ENCODE measurements at places on chromosomes 13 and 19.

DNA sequence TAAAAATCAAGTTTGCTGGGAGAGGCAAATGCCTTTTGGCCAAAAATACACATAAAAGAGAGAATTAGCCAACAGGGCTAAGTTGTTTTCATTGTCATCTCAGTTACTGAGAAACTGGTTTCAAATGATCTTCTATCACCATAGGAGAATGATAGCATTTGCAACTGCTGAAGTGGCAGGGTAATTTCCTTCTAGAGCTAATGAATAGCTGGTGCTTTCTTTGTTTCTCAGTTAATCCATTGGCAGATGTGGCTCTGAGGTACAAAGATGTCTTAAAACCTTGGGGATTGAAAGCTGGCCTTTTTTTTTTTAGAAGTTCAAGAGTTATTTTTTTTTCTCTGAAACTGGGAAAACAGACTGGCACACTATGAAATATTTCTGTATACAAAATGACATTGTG, 332.7 kb upstream of the KLF12 start:
- DNase-seq: no peak

- peak; percentile 11 for DNase-seq
Measured at GRCh38 chr13:111282997-111283396, 37.4 kb upstream of the TEX29 start.

DNA sequence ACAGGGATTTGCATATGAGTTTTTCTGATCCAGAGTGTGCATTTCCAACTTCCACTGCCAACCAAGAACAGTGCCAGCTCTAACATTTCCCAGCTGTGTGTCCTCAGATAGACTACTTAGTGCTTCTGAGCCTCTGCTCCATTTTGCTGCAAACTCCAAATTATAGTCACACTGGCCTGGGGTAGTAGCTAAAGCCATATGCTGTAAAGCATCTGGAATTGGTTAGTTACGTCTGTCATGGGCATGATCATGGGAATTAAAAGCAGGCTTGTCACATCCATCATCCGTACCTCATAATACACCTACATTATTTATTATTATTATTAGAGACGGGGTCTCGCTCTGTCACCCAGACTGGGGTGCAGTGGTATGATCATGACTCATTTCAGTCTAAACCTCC, 7.1 kb downstream of the ELAVL3 start:
- no peak for DNase-seq

DNA sequence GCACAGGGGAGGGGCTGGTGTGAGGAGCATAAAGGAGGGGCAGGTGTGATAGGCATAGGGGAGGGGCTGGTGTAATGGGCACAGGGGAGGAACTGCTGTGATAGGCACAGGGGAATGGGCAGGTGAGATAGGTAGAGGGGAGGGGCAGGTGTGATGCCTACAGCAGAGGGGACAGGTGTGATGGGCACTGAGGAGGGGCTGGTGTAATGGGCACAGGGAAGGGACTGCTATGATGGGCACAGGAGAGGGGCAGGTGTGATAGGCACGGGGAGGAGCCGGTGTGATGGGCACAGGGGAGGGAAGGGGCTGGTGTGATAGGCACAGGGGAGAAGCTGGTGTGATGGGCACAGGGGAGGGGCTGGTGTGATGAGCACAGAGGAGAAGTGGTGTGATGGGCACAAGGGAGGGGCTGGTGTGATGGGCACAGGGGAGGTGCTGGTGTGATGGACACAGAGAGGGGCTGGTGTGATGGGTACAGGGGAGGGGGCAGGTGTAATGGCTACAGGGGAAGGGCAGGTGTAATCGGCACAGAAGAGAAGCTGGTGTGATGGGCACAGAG, 39.5 kb upstream of the POP4 start:
- DNase-seq: no peak

DNA sequence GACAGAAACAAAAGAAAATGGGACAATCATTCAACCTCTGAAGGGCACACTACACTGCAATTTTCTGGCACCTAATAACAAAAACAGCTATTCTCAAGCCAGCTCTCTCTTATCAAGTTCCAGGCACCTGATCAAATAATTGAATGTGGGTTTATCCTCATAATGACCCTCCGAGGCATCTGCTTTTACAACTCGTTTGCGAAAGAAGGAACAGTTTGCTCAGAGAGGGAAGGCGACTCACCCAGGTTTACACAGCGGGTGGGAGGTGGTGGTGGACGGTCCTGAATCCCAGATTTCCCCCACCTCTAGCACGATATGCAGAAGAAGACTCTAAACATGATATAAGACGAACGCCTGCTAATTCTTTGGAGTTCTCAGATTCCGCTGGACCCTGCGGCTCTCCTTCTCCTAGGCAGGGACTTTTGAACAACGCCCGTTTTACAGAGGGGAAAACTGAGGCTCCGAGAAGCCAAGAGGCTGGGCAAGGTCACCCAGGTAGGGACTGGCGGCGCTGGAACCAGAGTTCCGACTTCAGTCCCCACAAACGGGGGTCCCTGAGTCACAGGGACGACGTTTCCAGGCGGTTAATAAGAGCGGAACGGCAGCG, 641 bp downstream of the SGTA start:
- no peak for DNase-seq

GRCh38 chr19:45258862-45259261, 7.8 kb downstream of the MARK4 start:
- DNase-seq: no peak

DNA sequence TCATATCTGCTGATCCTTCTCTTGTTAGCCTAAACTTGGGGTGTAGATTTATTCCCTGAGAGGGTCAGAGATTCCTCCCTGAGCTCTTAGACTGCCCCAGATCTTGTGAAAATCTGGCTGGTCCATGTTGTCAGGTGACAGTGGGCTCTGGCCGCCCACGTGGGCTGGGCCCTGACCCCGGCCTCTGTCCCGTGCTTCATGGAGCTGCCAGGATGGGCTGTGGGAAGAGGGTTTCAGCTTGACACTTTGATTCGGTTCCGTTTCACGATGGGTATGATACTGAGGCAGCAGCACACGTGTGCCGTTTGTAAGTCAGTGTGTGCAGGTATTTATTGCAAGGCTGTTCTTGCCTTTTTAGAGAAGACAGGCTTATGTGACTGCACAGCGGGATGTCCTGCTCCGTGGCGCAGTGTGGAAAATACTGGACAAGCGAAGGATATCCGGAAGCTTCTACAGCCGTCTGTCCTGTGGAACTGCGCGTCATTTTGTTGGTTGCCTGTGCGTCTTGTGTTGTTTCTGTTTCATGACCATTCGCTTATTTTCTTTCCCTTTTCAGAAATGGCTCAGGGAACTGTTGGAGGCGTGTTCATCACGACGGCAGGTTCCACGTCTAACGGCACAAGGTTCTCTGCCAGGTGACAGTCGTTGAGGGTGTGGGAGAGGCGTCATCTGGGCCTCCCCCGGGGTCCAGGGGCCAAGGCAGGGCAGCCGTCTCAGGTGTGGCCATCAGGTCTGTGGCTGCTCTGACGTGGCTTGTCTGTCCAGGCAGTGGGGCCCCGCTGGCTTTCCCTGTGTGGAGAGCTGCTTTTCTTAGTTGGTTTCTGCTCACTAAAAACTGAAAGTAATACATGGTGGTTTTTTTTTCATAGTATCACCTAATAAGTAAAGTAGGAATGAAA, 20.5 kb downstream of the ATP4B start:
- no peak for DNase-seq

- DNase-seq: no peak
Measured at GRCh38 chr13:50697746-50698539, 145.5 kb downstream of the DLEU7 start.

DNA sequence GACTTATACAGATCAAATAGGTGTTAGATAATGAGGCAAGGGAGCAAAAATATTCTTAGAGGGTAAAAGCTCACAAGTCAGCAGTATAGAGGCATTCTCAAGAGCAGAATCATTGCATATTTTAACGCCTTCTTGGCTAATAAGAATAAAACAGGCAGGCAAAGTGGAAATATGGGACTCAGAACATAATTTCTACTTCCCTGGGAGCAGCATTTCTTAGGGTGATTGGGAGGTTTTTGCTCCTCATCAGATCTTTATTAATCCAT, 39.6 kb downstream of the LHFPL6 start:
- no peak for DNase-seq
